Left ventricle myocardium inferior (tissue), 1 donor: ENCODE measurements at places on chromosomes 12 and 14. TPM values are rescaled to one million over a fixed set of nuclear protein-coding genes. Genes with fewer than 3 reads are reported as not detected.

DNA sequence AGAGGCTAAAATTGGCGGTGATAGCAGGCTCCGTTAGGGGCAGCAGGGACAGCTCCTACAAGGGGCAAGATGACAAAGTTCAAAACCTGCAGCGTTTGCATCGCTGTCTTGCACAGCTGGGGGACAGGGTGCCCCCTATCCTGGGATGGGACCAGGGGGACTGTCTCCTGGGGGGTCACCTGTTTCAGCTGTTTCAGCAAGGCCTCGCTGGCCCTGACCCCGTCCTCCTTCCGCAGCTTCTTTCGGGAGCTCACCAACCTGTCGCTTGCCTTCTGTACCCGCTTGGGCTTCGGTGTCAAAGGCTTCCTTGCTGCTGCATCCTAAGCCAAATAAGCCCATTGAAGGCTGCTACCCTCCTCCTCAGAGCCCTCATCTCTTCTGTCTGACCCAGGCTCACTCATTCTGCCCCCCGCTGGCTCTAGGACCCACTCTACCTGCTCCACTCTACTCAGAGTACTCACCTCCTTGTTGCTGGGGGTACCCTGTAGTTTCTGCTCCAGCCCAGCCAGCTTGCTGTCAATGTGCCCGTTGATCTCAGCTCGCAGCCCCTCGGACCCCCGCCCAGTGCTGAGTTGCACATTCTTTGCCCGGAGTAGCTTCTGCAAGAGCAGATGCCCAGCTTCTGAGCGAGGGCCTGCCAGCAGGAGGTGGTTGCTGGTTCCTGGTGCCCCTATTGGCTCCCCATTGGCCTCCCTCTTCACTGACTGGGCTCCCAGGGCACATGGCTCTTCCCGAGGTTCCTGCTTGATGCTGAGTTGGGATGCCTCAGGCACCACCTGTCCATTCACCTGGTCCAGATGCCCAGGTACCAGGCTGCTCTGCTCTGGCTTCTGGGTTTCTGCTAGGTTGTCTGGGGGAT, 12.4 kb upstream of the PRKAG1 start:
- DNase-seq: no peak

Gene FGF23
- not detected for total RNA-seq

Gene CLEC2B
- total RNA-seq: 4.4 TPM

Gene KRT80
- total RNA-seq: not detected

GRCh38 chr12:48160807-48161206, 3.5 kb upstream of the ASB8 start:
- DNase-seq: no peak

Gene APAF1
- total RNA-seq: 5.0 TPM

DNA sequence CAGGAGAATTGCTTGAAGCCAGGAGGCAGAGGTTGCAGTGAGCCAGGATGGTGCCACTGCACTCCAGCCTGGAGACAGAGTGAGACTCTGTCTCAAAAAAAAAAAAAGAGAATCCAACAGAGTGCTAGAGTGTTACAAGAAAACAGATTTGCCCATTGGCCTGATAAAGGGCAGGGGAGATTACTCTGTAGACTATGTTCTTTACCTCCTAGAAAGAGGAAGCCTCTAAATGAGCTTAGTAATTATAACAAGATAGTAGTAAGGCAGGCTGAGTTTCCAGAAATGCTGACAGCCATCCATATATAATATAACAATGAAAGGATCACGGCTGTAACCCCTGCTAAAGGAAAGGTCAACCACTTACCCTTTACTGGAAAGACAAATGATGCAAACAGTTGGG, 24.4 kb downstream of the AK7 start:
- DNase-seq: no peak

DNA sequence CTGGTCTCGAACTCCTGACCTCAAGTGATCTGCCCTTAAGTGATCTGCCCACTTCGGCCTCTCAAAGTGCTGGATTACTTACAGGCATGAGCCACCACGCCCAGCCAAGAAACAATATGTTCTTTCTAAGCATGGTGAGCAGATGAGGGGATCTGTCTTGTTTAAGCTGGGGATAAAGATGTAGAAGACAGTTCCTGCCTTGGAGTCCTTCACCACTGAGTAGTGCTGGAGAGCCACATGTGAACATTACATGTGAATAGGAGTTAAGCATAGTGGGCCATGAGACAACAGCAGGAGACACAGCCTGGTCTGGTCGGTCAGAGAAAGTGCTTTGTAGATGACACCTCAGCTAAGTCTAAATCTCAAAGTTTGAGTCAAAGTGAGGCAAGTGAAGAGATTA, 26.0 kb downstream of the TMBIM6 start:
- no peak for DNase-seq

Gene CBLN3
- 0.55 TPM for total RNA-seq

Gene NRXN3
- 1.2 TPM for total RNA-seq

DNA sequence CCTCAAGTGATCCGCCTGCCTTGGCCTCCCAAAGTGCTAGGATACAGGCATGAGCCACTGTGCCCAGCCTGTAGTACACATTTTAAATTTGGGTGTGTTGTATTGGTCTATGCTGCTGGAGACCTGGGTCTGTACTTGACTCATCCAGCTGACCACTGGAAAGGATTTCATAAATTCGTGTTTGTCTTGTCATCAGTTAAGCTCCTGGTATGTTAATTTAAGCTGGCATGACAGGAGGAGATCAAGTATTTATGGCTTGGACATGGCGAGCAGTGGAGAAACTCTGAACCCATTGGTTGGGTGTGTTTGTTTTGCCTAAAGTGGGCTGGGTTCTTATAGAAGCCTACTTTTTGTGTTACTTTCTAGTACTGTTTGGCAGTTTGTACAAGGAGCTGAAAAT, 24.2 kb downstream of the YY1 start:
- no peak for DNase-seq

- DNase-seq: no peak
Observed at GRCh38 chr12:2904260-2904659, 13.6 kb downstream of the TULP3 start.

Gene KRT83
- not detected for total RNA-seq
